ENCODE measurements at places on chromosomes 7 and 10.

DNA sequence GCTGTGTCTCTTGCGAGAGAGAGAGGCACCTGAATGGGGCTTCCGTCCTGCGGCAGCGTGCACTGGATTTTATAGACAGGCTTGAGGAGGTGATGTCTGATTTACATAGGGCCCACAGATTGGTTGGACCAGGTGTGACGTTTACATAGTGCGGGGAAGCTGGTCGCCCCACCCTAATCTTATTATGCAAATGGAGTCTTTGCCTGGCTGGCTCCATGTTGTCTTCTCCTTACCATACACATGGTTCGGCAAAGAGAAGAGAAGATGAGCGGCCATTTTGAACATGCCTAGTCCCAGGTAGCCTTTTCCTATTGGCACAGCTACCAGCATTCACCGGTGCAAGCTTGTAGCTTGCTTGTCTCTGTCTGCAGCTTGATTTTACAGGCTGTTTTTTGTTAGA is 238.5 kb upstream of the GALNT17 start:
- DNase-seq, result no peak

DNA sequence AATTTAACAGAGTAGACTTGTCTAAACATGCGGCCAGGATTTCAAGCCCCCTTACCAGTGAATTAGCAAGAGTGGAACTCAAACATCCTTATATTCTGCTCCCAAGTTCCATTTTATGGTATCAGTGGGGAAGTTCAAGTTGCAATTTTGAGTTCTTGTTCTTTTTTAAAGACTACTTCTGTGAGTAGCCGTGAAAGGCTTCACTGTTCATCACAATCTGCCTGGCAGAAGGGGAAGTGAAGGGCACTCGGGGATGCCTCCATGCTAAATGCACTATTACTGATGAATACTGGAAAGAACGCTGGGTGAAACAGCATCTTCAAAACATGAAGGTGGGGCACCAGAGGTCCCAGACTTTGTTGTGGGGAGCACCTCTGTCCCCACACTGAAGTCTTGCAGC is 22.4 kb upstream of the FGL2 start:
- DNase-seq, result no peak

- DNase-seq, result no peak
Observed at GRCh38 chr10:51462076-51462779, 237.2 kb downstream of the CSTF2T start.

- no peak for DNase-seq
Observed at GRCh38 chr7:79287981-79288380, 165.5 kb downstream of the MAGI2 start.

DNA sequence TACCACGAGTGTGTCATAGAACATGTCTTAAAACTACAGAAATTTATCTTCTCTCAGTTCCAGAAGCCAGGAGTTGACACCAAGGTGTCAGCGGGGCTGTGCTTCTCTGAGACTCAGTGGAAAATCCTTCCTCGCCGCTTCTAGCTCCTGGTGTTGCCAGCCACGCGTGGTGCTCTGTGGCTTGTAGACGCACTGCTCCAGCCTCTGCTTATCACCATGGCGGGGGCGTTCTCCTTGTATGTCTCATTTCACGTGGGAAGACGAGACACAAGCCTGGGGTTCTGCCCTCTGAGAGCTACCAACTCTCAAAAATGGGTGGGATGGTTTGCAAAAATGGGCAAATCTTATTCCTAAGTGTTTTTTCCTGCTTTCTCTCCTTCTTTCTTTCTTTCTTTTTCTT is 11.0 kb upstream of the GALNTL5 start:
- DNase-seq, result no peak

DNA sequence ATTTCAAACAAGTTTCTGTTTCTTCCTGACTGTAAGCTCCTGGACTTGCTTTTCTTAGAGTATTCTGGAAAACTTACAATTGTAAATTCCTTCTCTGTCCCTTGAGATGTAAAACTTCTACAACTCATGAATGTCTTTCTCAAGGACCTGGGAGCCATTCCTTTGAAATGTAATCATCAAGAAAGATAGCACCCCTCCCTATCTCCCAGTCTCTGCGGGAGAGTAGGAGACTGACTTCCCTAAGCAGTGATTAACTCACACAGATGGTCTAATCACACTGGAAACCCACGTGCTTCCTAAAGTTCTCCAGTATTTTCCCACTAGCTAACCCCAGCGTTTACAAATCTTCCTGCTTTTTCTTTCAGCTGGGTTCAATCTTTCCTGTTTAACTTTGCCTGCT is 549.4 kb downstream of the SORCS1 start:
- no peak for DNase-seq

DNA sequence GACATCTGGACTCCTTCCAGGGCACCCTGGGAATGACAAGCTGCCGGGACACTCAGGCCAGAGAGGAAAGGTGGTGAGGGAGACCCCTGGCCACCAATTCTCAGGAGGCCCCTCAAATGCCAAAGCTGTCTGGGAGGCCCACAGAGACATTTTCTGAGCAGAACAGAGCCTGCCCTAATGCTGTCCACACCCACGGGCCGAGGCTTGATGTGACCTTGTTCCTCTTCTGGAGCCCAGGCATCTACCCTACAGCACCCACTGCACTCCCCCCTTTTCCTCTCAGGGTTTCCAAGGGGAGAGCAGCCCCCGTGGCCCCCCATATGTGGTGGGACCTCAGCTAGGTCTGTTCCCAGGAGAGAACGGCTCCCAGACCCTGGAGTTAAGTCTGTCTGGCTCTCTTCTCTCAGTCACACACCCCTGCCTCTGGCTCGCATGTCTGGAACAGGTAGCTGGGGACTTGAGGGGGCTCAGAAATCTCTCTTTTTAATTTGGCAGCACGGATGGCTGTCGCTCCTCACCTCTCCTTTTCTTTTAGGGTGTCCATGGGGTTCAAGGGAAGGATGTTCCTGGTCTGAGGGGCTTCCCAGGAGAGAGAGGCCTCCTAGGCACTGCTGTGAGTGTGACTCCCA is 16.8 kb upstream of the VOPP1 start:
- DNase-seq, result no peak

DNA sequence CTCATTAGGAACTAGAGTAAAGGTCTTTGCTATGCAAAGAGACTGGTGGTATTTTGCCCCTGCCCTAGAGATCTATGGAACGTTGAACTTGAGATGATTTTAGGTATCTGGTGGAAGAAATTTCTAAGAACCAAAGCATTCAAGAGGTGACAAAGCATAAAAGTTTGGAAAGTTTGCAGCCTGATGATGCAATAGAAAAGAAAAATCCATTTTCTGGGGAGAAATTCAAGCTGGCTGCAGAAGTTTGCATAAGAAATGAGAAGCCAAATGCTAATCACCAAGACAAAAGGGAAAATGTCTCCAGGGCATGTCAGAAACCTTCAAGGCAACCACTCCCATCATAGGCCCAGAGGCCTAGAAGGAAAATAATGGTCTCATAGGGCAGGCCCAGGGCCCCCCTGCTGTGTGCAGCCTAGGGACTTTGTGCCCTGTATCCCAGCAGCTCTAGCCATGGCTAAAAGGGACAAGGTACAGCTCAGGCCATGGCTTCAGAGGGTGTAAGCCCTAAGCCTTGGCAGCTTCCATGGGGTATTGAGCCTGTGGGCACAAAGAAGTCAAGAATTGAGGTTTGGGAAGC is 16.5 kb downstream of the TFPI2 start:
- DNase-seq, result no peak

DNA sequence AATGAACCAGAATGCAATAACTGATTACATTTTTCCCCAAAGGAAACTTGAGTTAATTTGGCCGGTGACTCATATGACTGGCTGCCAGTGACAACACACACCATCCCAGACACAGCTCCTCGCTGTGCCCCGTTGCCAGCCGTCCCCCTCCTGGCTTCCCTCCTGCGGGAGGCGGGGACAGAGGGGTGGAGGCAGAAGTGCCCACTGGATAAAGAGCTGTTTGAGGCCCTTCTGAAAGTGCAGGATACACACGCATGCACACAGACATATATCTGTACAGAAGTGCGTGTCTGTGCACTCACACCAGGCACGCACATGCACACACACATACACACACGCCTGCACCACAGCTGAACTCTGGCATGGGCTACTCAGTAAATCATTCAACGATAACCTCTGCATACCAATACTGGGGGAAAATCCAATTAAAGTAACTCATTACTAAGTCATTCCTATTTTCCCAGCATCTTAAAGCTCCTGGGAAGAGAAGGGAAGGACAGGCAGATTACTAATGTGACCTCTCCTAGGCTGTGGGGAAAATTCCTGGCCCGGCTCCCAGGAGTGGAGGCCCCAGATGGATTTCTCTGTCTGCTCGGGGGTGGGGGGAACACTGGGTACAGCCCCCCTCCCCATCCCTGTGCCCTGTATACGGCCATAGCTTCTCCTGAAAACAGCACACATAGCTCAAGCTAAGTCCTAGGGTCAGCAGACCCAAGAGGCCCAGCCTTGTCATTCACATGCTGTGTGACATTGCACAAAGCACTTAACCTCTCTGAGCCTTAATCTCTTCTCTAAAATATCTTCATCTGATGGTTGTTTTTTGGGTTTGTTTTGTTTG is 52.3 kb upstream of the MYL10 start:
- no peak for DNase-seq

DNA sequence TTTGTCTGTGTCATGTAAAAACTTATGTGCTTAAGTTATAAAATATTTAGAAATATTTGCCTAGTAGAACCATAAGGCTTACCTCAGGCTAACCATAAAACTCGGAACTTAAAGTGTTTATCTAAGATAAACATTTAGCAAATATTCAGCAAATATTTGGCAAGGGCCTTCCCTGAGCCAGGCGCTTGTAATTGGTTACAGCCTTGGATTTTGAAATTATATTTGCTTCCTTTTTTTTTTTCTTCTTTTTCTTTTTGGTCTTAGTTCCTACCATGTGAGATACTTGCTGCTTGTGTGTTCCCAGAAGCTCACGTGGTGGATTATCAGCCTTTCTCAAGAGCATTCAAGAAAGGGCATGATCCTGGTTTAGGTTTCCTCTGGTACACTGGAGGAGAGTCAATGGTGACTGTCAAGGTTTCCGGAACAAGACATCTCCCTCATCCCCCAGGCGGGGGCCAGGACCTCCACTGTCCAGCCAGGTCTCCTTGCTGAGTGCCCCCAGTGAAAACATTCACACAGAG is 5.2 kb upstream of the BRI3 start:
- DNase-seq, result no peak

DNA sequence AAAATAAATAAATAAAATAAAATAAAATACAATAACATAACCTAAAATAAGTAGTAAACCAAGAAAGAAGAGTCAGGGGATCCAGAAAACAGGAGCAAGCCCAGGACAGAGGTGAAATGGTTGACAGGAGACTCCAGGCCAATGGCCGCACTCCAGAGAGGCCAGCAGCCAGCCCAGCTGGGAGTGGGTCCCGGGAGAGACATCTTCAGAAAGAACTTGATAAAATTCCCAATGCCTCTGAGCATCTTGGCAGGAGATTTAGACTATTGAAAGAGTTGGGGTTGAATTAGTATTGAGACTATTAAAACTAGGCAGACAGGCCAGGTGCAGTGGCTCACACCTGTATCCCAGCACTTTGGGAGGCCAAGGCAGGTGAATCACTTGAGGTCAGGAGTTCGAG is 62.6 kb downstream of the CLIP2 start:
- DNase-seq, result no peak

DNA sequence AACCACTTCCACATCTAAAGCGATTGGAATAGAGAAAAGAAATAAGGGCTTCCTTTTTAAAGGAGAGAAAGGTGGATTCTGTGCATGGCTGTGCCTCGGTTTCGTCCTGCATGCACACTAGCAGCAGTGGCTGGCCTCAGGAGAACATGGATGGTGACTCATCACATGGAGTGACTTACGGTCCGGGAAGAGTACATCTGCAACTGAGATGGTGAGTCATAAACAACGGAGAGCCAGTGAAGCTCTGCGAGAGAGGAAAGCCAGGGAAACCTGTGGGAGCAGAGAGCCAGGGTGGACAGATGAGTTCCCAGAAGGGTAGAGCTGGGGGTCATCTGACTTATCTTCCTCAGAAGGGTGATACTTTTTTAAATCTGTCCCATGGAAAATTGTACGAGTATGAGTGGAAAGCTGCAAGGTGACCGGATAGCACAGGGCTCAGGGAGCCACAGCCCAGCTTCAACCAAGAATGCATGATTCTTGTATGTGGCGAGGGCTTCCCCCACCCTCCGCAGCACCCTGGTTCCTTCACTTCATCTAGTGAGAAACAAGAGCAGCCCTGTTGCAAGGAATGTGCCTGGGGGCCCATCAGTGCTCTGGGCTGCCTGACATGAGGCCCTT is 259.1 kb downstream of the KLF6 start:
- no peak for DNase-seq

GRCh38 chr10:130108934-130109604 is 1.6 kb downstream of the C10orf143 start:
- DNase-seq, result no peak

- peak; percentile 86 for DNase-seq
Observed at GRCh38 chr7:158587162-158588084, at the start of gene PTPRN2. Gene PTPRN2, minus strand, starts transcription at chr7:158587823.

GRCh38 chr7:31648288-31648687 is 38.7 kb upstream of the PPP1R17 start:
- no peak for DNase-seq

DNA sequence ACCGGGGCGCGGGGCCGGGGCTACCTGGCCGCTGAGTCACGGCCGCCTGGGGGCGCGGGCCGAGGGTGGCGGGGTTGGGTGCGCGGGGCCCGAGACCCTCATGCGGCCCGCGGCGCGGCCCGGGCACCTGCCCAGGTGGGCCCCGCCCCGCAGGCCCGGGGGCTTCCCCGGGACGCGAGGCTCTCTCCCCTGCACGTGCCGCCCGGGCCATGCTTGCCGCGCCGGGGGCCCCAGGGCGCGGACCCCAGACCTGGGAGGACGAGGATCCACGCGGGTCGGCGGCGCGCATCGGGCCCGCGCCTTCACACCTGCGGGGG is 402 bp downstream of the MAFK start:
- DNase-seq, result no peak

DNA sequence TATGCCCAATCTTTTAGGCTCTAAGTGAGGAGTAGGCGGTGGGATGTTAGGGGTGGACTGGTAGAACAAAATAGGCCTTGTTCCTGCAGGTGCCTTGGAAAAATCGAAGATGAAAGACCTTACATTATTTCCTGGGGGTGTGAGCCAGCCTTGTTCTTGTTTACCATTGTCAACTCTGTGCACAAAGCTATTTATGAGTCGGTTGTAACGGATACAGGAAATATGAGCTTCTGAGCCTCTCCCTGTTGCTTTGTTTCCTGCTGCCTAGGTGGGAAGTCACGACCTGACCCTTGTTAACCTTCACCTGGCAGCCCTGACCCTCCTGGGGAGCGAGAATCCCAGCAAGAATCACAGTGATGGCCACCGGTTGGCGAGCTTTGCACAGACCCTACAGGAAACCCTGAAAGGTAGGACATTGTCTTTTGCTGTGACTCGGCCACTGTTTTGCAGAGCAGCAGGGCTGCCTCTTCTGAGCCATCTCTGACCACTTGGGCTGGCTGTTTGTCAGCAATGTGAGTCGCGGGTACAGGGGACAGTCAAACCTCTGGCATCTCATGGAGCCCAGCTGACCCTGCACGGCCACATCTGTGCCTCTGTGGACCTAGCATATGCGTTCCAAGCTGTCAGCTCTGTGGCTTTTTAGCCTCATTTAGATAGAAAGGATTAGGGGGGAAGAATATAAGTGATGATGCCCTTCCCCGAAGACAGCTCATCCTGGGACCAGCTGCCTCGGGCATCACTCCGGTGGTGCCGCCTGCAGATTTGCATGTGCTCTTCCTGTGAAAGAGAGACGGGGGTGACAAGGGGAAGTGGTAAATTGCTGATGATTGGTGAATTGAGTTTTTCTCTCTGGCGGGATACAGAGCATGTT is 102.1 kb upstream of the ANLN start:
- peak; percentile 78 for DNase-seq

- no peak for DNase-seq
Observed at GRCh38 chr10:110808615-110809014, 63.1 kb upstream of the PDCD4 start.

- no peak for DNase-seq
Observed at GRCh38 chr10:78553792-78554191, 515.0 kb upstream of the ZMIZ1 start.

Data from activated effector memory CD4-positive, alpha-beta T cell treated with anti-CD3 and anti-CD28 coated beads, Interleukin-2, amount 50 U/mL, for 16 hours (primary cell).